ENCODE measurements at places on chromosomes 1 and 21.

- DNase-seq, result no peak
Measured at GRCh38 chr1:38860454-38860795, 853 bp upstream of the RRAGC start.

GRCh38 chr1:56077206-56077605 lies 502.2 kb downstream of the PLPP3 start:
- DNase-seq, result no peak

DNA sequence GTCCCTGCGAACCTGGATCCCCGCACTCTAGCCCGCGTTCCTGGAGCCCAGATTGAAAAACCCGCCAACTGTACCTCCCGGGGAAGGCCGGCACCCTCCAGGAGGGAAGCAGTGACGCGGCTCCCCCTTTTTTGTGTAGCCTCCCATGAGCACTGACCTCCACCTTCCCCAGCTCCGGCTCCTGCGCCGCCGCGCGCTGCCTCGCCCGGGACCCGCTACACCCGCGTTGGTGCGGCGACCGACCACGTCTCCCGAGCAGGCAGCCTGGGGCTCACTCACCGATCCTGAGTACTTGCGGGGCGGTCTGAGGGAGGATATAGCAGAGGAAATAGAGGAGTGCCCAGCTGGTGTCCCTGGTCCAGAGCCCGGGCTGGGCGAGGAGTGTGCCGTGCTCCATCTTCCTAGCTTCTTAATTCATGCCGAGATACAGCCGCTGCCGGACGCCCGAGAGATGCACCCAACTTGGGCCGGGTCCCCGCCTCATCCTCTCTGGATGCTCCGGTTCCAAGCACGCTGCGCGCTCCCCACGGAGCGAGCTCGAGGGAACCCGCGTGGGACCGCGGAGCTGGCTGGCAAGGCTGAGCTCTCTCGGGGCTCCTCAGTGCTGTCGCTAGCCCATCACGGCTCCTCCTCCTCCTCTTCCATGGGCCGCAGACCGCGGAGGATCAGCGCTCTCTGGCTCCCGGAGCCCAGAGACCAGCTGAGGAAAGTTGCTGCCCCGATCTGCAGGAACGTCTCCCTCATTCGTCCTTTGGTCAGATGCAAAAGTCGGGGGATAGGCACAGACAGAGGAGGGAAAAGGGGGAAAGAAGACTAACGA lies 482 bp downstream of the GRIK1 start:
- no peak for DNase-seq

DNA sequence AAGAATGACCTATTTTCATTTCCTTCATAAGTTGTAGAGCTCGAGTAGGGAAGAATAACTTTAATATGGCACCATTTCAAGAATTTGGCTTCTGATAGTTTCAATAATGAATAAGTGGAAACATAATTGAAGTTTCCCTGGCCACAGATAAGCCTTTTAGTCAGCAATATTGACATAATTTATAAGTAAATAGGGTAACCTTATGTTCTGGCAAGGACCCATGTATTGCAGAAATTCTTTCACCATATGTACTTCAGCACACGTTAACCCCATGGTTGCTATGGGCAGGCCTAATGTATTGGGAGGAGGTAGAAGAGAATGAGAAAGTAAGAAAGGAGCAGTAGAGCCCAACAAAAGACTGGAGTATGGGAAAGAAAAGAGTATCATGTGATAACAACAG lies 25.4 kb downstream of the MDM4 start:
- no peak for DNase-seq

GRCh38 chr21:38351961-38352521 lies 95.2 kb downstream of the KCNJ15 start:
- DNase-seq, result peak; percentile 17

GRCh38 chr1:84692391-84692790 lies 2.1 kb upstream of the SSX2IP start:
- DNase-seq, result no peak

DNA sequence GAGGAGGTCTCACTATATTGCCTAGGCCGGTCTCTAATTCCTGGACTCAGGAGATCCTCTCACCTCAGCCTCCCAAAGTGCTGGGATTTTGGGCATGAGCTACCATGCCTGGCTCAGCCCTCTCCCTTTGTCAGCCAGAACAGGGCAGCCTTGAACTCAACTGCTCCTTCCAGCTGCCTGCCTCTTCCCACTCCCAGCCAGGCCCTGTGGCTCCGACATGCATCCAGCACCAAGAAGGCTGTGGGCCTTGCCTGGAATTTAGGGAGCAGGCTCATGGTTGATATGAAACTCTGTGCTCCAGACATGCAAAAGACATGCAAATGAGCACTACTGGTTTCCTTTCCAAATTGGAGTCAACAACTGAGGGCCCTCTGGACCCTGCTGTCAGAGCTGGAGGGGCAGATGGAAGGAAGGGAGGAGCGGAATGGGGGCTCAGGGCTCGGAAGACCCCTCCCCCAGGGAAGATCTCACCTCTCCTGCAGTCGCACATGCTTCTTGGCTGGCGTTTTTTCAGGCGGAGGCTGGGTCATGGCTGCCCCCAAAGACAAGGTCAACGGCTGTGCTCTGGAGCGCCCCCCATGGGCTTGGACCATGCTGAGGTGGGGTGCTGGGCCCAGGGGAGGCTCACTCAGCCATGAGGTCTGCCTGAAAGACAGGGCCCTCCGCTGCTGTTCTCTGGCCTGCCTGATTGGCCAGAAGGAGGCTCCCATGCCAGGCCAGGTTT lies 1.4 kb downstream of the PTPN7 start:
- no peak for DNase-seq

GRCh38 chr21:25002676-25003075 lies 604.6 kb downstream of the MRPL39 start:
- no peak for DNase-seq

GRCh38 chr1:3968851-3969250 lies 68.8 kb upstream of the C1orf174 start:
- no peak for DNase-seq

DNA sequence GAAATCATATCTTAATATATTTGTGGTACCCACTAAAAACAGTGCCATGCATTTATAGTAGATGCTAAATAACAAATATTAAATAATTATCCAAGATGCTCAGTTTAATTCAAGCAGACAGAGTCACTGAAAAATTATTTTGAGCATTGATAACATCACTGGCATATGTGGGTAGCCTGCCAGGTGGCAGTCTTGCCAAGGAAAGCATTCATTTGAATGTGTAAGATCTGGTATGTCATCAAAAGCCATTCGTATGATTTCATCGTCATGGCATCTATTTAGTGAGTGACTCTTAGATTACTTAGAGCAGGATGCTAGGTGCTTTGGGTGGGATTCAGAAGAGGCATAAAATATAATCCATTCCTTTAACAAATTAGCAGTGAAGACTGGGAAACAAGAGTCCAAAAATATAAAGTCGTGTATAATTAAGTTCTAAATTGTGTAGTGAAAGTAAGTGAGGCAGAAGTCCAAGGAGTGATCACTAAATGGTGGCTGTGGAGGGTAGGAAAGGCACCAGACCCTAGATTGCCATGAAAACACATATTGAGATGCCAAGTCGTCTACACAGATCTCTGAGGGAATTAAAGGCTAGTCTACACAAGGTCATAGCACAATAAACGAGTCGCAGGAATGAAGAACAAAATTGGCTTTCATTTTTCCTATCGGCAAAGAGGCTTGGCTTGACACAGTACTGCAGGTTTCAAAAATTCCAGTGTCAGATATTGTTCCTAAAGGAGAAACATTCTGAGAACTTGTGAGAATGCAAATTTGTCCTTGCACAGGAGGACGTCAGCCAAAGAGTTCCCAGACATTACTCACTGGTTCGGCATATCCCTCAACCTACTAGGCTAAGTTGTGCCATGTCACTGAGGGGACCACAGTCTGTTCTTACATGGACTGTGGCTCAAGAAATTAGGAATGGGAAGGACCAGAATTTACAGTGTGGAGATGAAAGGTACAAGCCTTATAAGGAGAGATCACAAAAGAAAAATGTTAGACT lies 130.8 kb downstream of the LYPLAL1 start:
- no peak for DNase-seq

DNA sequence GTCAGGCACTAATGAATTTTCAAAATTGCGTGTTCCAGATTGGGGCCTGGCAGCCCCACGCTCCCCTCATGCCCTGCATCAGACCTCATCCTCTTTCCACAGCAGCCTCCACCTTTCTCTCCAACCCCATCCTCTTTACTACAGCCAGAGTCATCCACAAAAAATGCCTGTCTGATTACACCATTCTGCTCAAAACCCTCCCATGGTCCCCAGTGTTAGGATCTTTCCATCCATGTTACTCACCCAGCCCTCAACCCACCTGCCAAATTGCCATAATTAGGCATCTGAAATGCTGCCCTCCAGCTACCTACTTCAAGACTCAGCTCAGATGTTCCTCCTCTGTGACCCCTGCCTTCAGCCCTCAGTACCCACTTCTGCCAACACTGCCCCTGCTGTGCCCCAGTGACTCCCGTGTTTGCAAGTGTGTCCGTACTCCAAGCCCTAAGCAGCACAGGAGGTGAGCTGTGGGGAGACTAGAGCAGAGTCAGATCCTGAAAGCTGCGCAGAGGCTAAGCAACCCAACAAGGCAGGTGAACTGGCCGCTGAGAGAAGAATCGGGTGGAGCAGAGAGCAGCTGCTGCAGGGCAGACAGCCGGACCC lies 715 bp upstream of the ARTN start:
- no peak for DNase-seq

- DNase-seq, result no peak
Measured at GRCh38 chr1:64421377-64421776, 48.6 kb upstream of the CACHD1 start.

DNA sequence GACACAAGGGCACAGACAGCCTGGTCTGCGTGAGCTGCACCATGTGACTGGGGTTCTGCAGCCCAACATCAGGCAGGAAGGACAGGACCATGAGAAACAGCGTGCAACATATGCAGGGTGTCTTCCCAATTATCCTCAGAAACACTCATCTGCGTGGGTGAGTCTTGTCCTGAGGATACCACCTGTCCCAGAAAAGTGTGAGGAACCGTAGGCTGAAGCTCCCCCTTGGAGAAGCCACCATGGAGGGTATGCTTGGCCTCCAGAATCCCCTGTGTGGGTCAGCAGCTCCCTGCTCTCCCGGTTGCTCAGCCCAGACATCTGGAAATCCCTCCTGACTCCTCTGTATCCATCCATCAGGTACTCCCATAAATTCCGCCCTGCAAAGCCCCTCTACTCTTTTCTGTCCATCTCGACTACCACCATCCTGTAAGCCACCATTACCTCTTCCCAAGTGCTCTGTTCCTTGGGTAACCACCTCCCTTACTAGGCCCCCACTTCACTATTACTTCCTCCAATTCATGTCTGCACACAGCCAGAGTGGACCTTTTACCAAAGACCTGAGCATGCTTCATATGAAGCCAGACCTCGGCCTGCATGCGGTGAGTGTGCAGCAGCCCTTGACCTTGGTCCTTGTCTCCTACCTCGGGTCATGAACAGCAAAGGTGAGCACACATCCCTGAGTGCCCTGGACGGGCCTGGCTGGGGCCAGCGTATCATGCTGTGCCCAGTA lies 33.0 kb downstream of the ETS2 start:
- no peak for DNase-seq

DNA sequence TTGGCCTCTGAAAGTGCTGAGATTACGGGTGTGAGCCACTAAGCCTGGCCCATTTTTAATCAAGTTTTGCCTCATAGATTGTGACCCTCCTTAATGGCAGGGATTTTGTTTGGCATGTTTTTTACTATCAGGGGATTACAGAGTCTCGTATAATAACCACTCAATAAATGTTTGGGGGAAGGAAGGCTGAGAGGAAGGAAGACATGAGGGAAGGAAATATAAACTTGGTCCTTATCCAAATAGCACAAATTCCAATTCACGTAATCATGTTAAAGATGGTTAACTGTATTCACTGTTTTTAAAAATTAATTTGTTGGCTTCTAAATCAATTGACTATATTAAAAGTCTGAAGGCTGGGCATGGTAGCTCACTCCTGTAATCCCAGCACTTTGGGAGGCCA lies 30.9 kb upstream of the SERTAD4 start:
- DNase-seq, result no peak

GRCh38 chr1:95572962-95573361 lies 339.0 kb downstream of the RWDD3 start:
- DNase-seq, result no peak

DNA sequence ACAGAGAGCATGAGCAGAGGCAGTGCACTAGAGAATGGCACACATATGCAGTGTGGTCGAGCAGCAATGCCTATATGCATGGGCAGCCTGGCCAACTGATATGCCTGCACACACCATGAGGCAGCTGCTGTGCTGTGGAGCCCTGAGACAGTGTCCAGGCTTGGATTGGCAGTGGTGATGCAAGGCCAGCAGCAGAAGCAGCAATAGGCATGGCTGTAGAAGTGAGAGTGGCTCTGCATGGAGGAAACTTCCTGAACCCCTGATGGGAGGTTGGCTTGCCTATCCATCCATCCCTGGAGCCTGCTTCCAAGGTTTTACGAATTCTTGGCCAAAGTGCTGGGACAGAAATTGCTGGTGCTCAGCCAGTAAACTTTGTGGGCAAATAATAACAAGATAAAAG lies 89.7 kb downstream of the DIRAS3 start:
- no peak for DNase-seq

GRCh38 chr1:27662707-27663393 lies 9.1 kb downstream of the IFI6 start:
- DNase-seq, result peak; percentile 25

DNA sequence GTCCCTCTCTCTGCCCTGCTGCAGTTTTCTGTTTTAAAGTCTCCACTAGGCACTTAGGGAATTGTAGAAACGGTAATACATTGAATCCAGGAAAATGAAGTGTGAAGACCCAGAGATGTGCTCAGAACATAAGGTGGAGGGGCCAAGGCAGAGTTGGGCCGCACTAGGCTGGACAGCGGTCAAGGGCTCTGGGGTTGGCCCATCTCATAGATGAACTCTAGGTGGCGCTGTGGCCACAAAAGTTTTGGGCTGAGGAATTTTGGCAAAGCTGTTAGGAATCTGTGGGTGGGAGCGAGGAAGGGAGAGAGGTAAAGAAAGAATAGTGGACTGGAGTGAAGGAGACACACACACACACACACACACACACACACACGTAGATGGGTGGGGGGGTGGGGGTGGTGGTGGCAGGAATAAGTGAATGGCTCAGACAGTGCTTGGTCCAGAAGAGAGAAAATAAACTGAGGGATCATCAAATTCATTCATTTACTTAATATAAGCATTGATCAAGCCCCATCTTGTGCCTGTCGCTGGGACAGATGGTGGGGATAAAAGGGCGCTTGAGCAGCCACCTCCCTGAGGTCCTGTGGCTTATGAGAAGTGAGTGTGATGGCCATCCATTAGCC lies 258.5 kb downstream of the TRABD2B start:
- no peak for DNase-seq

GRCh38 chr1:205315008-205315618 lies 6.4 kb downstream of the NUAK2 start:
- no peak for DNase-seq

GRCh38 chr21:15319727-15320126 lies 254.9 kb upstream of the NRIP1 start:
- no peak for DNase-seq

- no peak for DNase-seq
Measured at GRCh38 chr1:181140891-181141290, 52.4 kb downstream of the IER5 start.

All from NCI-H2081 treated with DMSO at 0.1 percent for 48 hours (cell line).